ENCODE measurements at places on chromosomes 4 and X. TPM values are rescaled to one million over a fixed set of nuclear protein-coding genes. Genes with fewer than 3 reads are reported as not detected.
A peak's percentile ranks its signal among the peaks of the same experiment; 100 is the strongest.

- H3K36me3 ChIP-seq = no peaks in the 10 kb centered on the region
- H3K27me3 ChIP-seq = no peaks in the 10 kb centered on the region
- H3K4me3 ChIP-seq = no peak overlapping the region
- no peak overlapping the region for H3K27ac ChIP-seq
These were observed 106.1 kb downstream of the UCHL1 start for GRCh38 chr4:41362621-41363383.

GRCh38 chr4:166680796-166681195 lies 553.5 kb downstream of the SPOCK3 start:
- no peaks in the 10 kb centered on the region for H3K4me1 ChIP-seq
- no peak overlapping the region for H3K4me3 ChIP-seq
- no peaks in the 10 kb centered on the region for H3K36me3 ChIP-seq

GRCh38 chrX:76427560-76428242 lies at the start of gene MAGEE1:
Gene MAGEE1, plus strand, starts transcription at chrX:76427710. Its CDS starts 221 bp downstream, at chrX:76427931.
- H3K36me3 ChIP-seq = no peaks in the 10 kb centered on the region
- DNase-seq = peak; percentile 84
- H3K27me3 ChIP-seq = no peaks in the 10 kb centered on the region
- H3K27ac ChIP-seq = no peak within 1 kb of the TSS
- peaks cover 2% of the 10 kb centered on the region for H3K4me1 ChIP-seq

- no peak overlapping the region for H3K27ac ChIP-seq
- H3K4me1 ChIP-seq = no peaks in the 10 kb centered on the region
- DNase-seq = no peak
- no peaks in the 10 kb centered on the region for H3K27me3 ChIP-seq
- H3K4me3 ChIP-seq = no peak overlapping the region
- no peaks in the 10 kb centered on the region for H3K36me3 ChIP-seq
These were observed 87.9 kb upstream of the WDR1 start for GRCh38 chr4:10204401-10205058.

DNA sequence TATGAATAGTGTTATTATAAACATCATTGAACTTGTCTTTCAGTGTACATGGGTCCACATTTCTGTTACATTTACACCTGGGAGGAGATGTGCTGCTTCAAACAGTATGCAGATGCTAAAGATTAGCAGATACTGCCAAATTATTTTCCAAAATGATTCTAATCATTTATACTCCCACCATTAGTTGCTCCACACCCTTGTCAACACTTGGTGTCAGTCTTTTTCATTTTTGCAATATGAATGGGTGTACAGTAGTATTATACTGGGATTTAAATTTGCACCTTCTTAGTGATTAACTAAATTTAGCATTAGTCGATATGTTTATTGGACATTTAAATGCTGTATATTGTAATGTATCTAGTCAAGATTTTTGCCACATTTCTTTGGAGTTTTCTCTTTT lies 131.6 kb upstream of the GRID2 start:
- H3K4me3 ChIP-seq = no peak overlapping the region
- no peak for DNase-seq
- H3K4me1 ChIP-seq = no peaks in the 10 kb centered on the region
- H3K27me3 ChIP-seq = no peaks in the 10 kb centered on the region

DNA sequence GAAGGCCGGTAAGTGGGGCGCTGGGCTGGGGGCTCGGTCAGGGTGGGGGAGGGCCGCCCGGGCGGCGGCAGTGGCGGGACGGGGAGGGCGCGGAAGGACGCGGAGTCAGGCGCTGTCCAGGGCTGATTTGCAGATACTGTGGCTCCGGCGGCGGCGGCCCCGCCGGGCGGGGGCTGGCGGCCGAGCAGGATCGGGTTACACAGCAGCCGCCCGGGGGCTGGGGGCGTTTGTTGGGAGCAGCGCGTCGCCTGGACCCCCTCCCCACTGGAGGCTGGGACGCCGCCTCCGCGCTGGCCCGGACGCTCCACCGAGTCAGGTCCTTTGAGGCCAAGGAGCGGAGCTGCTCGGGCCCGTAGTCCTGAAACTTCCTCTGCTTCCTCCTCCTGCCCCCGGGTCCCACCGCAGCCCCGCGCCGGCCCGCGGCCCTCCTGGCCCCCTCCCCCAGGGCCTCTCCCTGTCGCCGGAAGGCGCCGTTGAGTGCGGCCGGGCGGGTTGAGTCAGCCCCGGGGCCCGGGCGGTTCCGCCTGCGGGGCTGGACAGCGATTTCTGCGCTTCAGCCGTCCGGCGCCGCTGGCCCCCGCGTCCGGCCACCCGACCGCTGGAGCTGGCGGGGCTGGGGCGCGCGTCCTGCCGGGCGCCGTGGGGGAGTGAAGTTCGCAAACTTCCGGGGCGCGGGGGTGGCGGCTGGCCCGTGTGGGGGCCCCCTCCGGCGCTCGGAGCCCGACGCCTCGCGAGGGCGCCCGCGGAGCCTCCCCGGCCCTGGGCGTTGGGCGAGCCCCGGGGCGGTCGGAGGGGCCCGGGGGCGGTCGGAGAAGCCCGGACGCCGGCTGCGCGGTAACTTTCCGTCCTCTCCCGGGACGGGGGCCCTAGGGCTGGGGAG lies 746 bp downstream of the REST start:
- peak; percentile 73 for DNase-seq
- H3K4me3 ChIP-seq = peak overlapping the region; percentile 66
- peaks cover 10% of the 10 kb centered on the region for H3K4me1 ChIP-seq
- H3K27me3 ChIP-seq = no peaks in the 10 kb centered on the region
- no peaks in the 10 kb centered on the region for H3K36me3 ChIP-seq
- peak overlapping the region; percentile 90 for H3K27ac ChIP-seq

Gene C4orf50
- total RNA-seq = 0.26 TPM

GRCh38 chr4:81883530-81884450 lies 412.1 kb upstream of the RASGEF1B start:
- DNase-seq = no peak
- no peak overlapping the region for H3K4me3 ChIP-seq
- H3K4me1 ChIP-seq = no peaks in the 10 kb centered on the region
- H3K36me3 ChIP-seq = no peaks in the 10 kb centered on the region
- H3K27ac ChIP-seq = no peak overlapping the region
- no peaks in the 10 kb centered on the region for H3K27me3 ChIP-seq

GRCh38 chr4:213971-214370 lies 89.7 kb downstream of the ZNF718 start:
- H3K27me3 ChIP-seq = no peaks in the 10 kb centered on the region
- H3K4me3 ChIP-seq = no peak overlapping the region
- H3K4me1 ChIP-seq = peaks cover 2% of the 10 kb centered on the region
- no peaks in the 10 kb centered on the region for H3K36me3 ChIP-seq
- no peak for DNase-seq

- H3K36me3 ChIP-seq = no peaks in the 10 kb centered on the region
- no peaks in the 10 kb centered on the region for H3K4me1 ChIP-seq
These were observed 2.7 kb upstream of the PF4V1 start for GRCh38 chr4:73850261-73850970.

DNA sequence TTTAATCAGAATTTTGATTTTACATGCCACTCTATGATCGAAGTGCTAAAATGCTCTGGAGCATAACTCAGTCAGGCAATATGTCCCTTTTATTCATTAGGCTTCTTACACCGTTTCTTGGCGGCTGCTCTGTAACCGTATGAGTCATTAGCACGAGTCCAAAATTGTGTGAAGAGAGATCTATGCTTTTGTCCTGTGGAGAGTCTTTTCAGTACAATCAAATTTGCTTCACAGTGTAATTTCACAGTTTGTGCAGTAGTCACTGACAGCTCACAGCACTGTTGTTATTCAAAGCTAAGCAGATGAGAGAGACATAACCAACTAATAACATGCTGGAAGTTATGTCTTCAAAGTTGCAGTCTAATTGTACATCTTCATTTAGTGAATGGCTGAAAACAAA lies 167.8 kb downstream of the PCDH10 start:
- no peaks in the 10 kb centered on the region for H3K36me3 ChIP-seq
- no peaks in the 10 kb centered on the region for H3K27me3 ChIP-seq
- no peaks in the 10 kb centered on the region for H3K4me1 ChIP-seq
- H3K27ac ChIP-seq = no peak overlapping the region
- DNase-seq = no peak

DNA sequence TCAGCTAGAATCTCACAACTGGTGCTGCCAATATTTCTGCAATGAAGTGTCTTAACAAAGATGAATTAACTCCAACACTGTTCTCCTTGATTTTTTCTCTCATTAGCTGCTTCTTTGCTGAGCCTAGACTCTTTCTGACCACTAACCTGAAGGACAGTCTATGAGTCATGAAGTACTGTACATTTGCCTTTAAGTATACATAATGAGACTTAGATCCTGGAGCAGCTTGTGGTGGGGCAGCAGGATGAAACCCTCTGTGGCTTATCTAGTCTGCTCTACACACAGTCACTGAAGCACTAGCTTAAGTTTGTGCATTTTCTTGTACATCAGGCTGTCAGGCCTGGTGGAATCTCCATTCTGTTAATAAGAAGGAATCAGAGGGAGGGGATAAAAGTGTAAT lies 307.4 kb upstream of the SMIM31 start:
- no peak overlapping the region for H3K4me3 ChIP-seq
- H3K27ac ChIP-seq = no peak overlapping the region
- H3K36me3 ChIP-seq = no peaks in the 10 kb centered on the region

- no peak overlapping the region for H3K27ac ChIP-seq
- H3K36me3 ChIP-seq = no peaks in the 10 kb centered on the region
- no peaks in the 10 kb centered on the region for H3K27me3 ChIP-seq
- no peak overlapping the region for H3K4me3 ChIP-seq
- DNase-seq = no peak
These were observed 77.7 kb upstream of the DCAF8L1 start for GRCh38 chrX:28058901-28059300.

GRCh38 chr4:1366371-1367229 lies 19.6 kb downstream of the UVSSA start:
- no peak overlapping the region for H3K27ac ChIP-seq
- no peaks in the 10 kb centered on the region for H3K27me3 ChIP-seq
- DNase-seq = no peak
- H3K4me3 ChIP-seq = no peak overlapping the region
- H3K36me3 ChIP-seq = no peaks in the 10 kb centered on the region

DNA sequence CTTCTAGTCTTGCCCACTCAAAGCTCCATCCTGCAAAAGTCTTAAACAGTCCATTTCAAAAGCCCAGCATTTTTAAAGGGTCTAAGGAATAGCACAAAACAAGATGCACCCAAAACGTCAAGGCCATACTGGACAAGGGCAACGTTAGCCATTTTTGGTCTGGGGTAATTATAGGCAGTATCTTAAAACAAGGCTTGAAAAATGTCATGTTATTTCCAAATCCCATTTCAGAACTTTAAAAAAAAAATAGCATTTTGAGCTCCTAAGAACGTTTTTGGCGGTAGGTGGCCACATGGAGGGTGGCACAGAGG lies 584 bp upstream of the TMEM165 start:
- peak overlapping the region; percentile 92 for H3K27ac ChIP-seq
- H3K36me3 ChIP-seq = no peaks in the 10 kb centered on the region
- peaks cover 5% of the 10 kb centered on the region for H3K4me1 ChIP-seq
- DNase-seq = no peak

DNA sequence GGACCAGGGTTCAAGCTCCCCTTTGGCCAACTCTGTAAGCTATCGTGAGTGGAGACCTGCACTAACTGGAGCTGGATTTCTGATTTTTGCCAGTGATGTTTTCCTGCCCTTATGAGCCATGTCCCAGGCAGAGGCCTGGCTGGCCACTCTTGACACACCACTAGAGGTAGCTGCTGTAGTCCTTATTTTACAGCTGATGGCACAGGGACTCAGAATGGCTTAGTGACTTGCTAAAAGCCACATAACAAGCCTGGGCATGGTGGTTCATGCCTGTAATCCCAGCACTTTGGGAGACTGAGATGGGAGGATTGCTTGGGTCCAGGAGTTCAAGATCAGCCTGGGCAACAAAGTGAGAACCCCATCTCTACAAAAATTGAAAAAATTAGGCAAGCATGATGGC lies 33.4 kb downstream of the CYTL1 start:
- no peak overlapping the region for H3K27ac ChIP-seq
- no peak overlapping the region for H3K4me3 ChIP-seq
- H3K36me3 ChIP-seq = no peaks in the 10 kb centered on the region
- H3K4me1 ChIP-seq = peaks cover 1% of the 10 kb centered on the region

Gene IL9R
- 0.12 TPM for total RNA-seq

Gene FHL1
- 65.4 TPM for total RNA-seq

GRCh38 chrX:25941087-25941486 lies 197.1 kb upstream of the MAGEB18 start:
- H3K4me1 ChIP-seq = no peaks in the 10 kb centered on the region
- no peak overlapping the region for H3K4me3 ChIP-seq
- H3K36me3 ChIP-seq = no peaks in the 10 kb centered on the region
- no peak for DNase-seq
- no peak overlapping the region for H3K27ac ChIP-seq
- H3K27me3 ChIP-seq = no peaks in the 10 kb centered on the region

DNA sequence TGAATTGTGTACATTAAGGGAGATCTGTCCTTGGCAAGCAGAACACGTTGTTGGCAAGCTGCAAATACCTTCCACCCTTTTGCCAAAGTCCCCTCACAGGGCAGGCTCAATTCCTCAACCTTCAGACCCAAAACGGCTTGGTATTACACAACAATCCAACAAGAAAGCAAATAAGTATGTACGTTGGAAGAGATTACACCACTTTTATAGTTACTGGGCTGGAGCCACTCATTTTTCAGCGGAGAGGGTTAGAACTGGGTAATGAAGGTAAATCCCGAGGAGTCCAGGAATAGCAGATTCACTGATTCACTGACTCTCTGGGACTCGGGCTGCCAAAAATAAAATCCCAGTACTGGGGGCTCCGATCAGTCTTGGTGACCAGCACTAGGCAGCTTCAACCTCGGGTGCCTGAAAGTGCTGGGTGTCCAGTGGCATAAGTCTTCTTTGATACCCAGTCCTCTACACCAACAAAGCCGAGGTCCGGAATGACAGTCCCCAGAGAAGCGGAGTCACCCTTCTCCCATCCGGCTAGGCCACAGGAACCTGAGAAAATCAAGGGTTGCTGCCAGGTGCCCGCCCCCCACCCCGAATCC lies 587 bp downstream of the TIMM8A start:
- no peaks in the 10 kb centered on the region for H3K36me3 ChIP-seq
- H3K27me3 ChIP-seq = no peaks in the 10 kb centered on the region
- H3K27ac ChIP-seq = peak overlapping the region; percentile 69
- no peaks in the 10 kb centered on the region for H3K4me1 ChIP-seq
- peak overlapping the region; percentile 65 for H3K4me3 ChIP-seq
- no peak for DNase-seq

DNA sequence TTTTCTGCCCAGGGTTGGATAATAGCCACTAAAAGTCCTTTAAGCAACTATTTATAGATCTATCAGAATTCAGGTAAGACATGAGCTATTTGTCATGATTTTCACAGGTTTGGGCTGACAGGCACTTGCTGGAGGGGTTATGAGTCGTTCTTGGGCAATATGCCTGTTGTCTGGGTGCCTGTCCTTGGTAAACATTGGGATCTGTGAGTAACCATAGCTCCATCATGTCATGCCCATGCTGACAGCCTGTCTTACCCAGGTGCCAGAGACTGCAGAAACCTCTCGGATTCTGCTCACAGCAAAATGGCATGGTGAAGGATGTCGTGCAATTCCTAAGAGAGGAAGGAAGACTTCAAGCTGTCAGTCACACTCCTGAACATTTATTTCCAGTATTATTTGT lies 116.0 kb upstream of the PUDP start:
- no peak for DNase-seq
- H3K27me3 ChIP-seq = no peaks in the 10 kb centered on the region
- no peaks in the 10 kb centered on the region for H3K36me3 ChIP-seq
- no peak overlapping the region for H3K4me3 ChIP-seq

All from ovary (tissue), 10 donors.